GM12878 (cell line): ENCODE measurements at places on chromosomes 1 and 21.
A peak's percentile ranks its signal among the peaks of the same experiment; 100 is the strongest.

- DNase-seq: no peak
Measured at GRCh38 chr1:70205071-70205433, 327 bp downstream of the LRRC40 start.

DNA sequence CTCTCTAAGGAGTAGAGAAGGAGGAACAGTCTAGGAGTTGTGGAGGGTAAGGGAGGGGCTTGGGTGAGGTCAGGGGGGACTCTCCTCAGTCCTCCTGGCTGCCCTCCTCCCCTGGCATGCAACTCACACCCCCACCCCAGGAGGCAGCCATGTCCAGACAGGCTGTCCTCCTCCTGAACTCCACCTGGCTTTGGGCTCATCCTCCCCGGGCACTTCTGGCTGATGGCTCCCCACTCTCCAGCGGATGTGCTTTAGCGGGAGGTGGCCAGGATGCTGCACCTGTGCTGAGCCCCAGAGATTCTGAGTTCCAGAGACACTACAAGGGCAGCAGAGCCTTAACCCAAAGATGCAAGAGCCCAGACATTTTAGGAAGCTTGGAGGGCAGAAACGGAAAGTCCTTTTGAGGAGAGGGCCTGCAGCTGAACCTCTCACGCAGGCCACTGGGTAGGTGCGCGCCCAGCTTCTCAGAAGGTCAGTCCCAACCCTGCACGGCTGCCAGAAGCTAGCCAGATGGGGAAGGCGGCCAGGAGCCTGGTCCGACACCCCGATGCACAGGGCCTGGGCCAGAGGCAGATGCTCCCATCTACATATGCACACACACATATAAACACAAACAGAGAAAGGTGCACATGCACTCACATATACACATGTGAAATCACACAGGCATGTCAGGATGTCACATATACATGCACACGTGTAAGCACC, 83.4 kb downstream of the PDE9A start:
- DNase-seq: no peak

- DNase-seq: no peak
Measured at GRCh38 chr1:147603986-147604385, 62.7 kb downstream of the BCL9 start.

- DNase-seq: no peak
Measured at GRCh38 chr1:153242160-153242559, 17.3 kb upstream of the LORICRIN start.

DNA sequence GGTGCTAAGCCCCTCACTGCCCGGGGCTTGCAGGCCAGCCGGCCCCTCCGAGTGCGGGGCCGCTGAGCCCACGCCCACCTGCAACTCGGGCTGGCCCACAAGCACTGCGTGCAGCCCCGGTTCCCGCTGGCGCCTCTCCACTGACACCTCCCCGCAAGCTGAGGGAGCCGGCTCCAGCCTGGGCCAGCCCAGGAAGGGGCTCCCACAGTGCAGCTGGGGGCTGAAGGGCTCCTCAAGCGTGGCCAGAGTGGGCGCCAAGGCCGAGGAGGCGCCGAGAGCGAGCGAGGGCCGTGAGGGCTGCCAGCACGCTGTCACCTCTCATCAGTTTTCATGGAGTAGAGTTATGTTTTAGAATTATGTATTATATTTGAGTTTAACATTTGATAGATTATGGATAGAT, 176.5 kb upstream of the FAM78B start:
- DNase-seq: no peak

- DNase-seq: no peak
Measured at GRCh38 chr1:194067772-194068171, 881.4 kb upstream of the B3GALT2 start.

DNA sequence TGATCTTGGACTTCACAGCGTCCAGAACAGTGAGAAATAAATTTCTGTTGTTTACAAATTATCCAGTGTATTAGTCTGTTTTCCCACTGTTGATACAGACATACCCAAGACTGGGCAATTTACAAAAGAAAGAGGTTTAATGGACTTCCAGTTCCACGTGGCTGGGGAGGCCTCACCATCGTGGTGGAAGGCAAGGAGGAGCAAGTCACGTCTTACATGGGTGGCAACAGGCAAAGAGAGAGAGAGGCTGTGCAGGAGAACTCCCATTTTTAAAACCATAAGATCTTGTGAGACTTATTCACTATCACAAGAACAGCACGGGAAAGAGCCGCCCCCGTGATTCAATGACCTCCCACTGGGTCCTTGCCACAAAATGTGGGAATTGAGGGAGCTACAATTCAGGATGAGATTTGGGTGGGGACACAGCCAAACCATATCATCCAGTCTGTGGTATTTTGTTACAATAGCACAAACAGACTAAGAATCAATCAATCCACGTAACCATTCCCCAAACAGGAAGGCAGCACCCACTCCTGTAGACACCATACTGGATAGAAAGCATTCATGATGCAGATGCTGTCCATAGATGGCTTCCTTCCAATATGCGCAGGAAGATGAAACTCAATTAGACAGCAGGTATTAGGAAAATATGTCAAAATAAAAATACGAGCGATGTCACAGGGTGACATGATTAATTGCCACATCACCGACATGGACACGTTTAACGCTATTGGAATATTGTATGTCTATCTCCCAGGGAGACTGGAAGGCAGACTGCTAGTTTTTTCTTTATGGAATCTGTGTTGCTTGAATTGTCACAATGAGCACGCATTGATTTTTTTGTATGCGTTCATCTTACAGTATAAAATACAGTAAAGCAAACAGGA, 22.8 kb downstream of the ECE1 start:
- DNase-seq: no peak

DNA sequence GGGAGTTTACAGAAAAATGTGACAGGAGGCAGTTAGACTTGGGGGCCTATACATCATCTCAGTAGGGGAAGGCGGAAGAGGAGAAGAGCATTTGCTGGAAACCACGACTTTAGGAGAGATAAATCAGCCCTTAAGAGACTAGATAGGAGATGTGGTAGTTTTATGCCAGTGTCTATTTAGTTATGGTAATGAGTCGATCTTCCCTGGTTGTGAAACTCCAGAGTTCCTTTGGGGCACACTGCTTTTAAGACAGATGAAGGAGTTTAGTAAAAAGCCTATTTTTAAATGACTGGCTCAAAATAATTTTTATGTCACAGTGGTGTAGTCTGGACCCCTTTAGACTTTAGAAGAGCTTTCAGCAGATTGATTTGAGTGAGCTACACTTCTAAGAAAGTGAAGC, 7.8 kb downstream of the PGM1 start:
- no peak for DNase-seq

DNA sequence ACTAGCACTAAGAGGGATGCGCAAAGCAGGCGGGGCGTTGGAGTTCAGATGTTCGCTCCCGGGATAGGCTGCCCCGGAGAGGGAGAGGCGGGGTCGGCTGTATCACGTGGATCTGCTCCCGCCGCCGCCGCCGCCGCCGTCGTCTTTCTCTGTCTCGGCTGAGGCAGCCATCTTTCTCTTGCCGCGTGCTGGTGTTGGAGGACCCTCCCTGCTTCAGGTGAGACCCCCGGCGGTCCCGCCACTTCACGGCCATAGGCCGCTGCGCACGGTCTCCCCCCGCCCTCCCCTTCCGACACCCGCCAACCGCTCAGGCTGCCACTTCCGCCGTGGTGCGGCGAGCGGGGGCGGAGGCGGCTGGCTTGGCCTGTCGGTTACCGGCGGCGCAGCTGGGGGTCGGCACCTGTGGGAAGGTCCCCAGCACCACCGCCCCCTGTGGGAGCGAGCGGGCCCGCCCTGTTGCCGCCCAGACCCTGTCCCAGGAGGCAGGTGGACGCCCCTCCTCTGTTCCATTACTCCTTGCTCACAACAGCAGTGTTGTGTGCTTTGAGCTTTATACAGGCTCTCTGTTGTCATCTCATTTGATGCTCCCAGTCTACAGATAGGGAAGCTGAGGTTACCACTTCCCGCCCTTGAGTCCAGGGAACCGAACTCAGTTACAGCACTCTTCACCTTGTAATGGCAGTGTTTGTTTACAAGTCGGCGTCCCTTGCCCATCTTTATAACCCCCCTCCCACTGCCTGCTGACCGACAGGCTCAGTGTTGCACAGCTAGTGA, at the start of gene BTF3L4:
BTF3L4 (plus strand) TSS at position 133 of the 774 bp plus-strand sequence. CDS start 3,553 bp downstream, outside the sequence.
- DNase-seq: peak; percentile 66

DNA sequence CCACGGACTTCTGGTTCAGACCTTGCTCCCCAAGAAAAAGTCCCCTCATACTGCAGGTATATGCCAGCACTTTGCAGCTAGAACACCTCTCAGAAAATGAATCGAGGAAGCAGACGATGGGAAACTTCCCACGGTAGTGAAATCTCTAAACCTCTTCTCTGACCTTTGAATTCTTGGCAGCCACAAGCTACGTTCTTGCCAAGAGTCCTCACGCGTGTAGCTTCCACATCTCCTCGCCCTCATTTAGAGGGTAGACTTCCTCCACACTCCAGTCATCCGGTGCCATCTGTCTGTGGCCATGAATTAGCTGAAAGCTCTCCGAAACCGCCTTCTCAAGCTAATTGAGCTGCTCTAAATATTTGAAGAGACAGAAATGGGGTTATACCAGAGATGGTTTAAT, 127.8 kb downstream of the RGS7 start:
- DNase-seq: no peak

- DNase-seq: no peak
Measured at GRCh38 chr1:168105846-168106245, 30.9 kb downstream of the GPR161 start.

- DNase-seq: no peak
Measured at GRCh38 chr1:198564716-198565115, 24.2 kb upstream of the ATP6V1G3 start.

DNA sequence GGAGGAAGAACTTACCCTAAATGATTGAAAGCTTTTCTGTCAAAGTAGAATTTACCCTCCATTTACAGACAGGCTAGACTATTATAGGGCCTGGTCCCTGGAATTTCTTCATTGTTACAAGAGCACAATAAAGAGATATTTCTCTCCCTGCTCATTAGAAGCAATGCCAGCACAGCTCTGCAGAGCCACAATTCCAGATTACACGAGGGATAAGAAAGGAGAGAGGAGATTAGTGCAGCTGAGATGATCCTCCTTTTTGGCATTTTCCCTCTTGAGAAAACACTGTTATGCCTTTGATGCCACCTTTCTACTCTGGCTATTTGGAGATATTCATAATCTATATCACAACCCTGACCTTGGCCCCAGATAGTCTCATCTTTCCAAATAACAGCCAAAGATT, 1119.5 kb upstream of the TMPRSS15 start:
- no peak for DNase-seq

DNA sequence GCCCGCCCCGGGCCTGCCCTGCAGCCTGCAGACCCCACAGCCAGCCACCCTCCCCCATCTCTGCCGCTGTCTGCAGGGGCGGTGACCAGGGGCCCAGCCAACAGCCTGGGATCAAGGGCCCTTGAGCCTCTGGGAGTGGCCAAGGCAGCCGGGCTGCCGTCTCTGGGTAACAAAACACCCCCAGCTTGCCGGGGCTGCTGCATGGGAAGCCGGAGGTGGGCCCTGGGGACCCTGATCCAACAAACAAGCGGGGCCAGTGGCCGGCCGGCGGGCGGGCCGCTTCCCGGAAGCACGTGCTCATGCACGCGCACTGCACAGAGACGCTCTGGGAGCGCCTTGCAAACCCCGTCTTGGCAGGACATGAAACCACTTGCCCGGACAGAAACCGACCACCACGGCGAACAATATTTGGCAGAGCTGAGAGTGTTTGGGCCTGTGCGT, 13.2 kb downstream of the MEGF6 start:
- DNase-seq: no peak

GRCh38 chr21:38429011-38429410, 69.3 kb downstream of the ERG start:
- no peak for DNase-seq

DNA sequence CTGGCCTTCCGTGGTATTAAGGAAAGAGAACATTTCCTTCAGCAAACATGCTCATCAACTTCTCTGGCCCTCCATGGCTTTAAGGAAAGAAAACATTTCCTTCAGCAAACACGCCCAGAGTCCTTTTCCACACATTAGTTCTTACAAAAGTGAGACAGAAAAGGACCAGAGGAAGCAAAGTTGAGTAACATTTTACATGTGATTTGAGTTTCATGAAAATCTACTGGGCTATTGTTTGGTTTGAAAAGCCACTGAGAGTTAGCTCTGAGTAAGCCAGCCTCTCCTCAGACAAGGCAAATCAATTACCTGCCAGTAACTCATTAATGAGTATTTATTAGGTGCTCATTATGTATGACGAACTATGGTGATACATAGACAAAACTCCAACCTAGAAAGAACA, 78.0 kb downstream of the NID1 start:
- DNase-seq: no peak

DNA sequence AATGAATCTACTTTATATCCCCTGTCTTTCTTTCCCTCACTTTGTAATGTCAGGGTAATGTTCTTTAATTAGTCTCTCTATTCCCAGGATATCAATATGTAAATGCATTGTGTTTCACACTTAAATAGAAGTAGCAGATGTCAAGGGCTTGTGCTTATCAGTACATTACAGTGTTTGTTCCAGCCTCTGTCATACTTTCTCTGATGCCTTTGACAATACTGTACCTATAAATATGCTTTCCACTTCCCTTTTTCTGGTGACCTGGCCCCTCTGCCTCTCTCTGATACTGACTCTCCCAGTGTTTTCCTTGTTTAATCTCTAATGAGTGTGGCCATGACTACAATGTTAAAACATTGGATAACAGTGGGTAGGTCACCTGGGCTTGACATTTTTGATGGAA, 862.0 kb upstream of the NEGR1 start:
- DNase-seq: no peak

DNA sequence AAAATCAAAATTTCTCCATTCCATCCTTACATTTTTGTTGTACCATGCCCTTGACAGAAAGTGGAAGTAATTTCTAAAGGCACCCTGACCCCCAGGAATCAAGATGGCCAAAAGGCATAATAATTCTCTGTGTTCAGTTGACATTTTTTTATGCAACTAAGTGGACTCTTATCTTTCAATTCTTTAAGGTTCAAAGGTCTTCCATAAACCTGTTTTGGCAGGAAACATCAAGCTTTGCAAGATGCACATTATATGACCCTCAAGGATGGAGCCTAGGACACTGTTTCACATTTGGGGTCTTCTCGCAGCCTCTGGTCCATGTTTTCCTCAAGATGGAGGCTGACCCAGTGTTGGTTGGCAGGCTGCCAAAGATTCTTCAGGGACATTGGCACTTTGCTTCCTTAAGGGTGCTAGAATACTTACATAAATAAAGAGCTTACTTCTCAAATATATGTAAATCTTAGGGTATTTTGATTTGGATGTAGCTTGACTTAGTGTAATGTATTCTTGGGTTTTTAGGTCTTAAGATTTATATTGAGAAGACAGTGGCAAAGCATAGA, 48.0 kb upstream of the COG2 start:
- no peak for DNase-seq

DNA sequence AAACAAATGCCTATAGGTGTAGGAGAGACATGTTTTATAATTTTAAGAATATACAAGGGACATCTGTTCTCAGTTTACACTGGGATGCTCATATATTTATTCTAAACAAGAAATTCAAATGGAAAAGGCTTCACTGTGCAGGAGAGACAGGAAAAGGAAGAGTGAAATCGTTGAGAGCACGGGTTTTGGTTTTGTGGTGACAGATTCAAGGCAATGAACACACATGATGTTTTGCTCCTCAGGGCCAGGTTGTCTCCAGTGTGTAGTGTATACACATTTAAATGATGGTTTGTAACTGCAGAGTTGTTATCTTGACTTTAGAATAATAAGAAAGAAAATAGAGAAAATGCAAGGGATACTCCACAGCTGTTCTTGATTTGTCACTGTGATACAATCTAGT, 73.7 kb downstream of the S1PR1 start:
- DNase-seq: no peak
